A549 treated with dexamethasone at 1 μM for 4 hours (cell line): ENCODE measurements at places on chromosomes 3 and 15. TPM values are rescaled to one million over a fixed set of nuclear protein-coding genes. Genes with fewer than 3 reads are reported as not detected.

Gene RASGRF1
- total RNA-seq = 0.19 to 0.34 TPM (median 0.25 TPM) in 5 replicates

Gene ZNF619
- total RNA-seq = 2.0 to 2.4 TPM (median 2.3 TPM) in 5 replicates

Gene ARHGEF26
- 10.9 to 15.3 TPM (median 12.3 TPM) in 5 replicates for total RNA-seq

Gene BOC
- total RNA-seq = 4.5 to 5.3 TPM (median 4.6 TPM) in 5 replicates

Gene MAP6D1
- 5.1 to 6.9 TPM (median 6.6 TPM) in 5 replicates for total RNA-seq

Gene CHRM5
- total RNA-seq = 0.04 TPM in 1 of 5 replicates, not detected in the others

Gene SNX33
- 12.2 to 17.0 TPM (median 15.4 TPM) in 5 replicates for total RNA-seq

Gene TRIM71
- 0.01 TPM in 1 of 5 replicates, not detected in the others for total RNA-seq

Gene NEK11
- total RNA-seq = 4.3 to 5.2 TPM (median 4.8 TPM) in 5 replicates

Gene CA12
- total RNA-seq = 162 to 219 TPM (median 203 TPM) in 5 replicates

Gene C3orf85
- total RNA-seq = not detected in 5 replicates

Gene PROS1
- total RNA-seq = 9.9 to 13.9 TPM (median 12.0 TPM) in 5 replicates

Gene GRK7
- total RNA-seq = not detected in 5 replicates

Gene ATP2B2
- 0.05 to 0.14 TPM (median 0.13 TPM) in 5 replicates for total RNA-seq

Gene CAMKV
- 0.15 to 0.32 TPM (median 0.21 TPM) in 5 replicates for total RNA-seq

Gene PODXL2
- 7.3 to 10.2 TPM (median 9.4 TPM) in 5 replicates for total RNA-seq

Gene NRG4
- 0.25 to 1.1 TPM (median 0.68 TPM) in 5 replicates for total RNA-seq

Gene SLC12A1
- not detected in 5 replicates for total RNA-seq

Gene CNTN4
- total RNA-seq = not detected in 5 replicates

Gene SLCO2A1
- 0.16 to 0.38 TPM (median 0.20 TPM) in 5 replicates for total RNA-seq

Gene MNS1
- total RNA-seq = 2.4 to 3.9 TPM (median 3.3 TPM) in 5 replicates

Gene RBPMS2
- 6.7 to 9.6 TPM (median 8.4 TPM) in 5 replicates for total RNA-seq

Gene CDCP1
- 7.7 to 9.9 TPM (median 9.1 TPM) in 5 replicates for total RNA-seq

Gene MEIS2
- 9.0 to 11.3 TPM (median 9.8 TPM) in 5 replicates for total RNA-seq

Gene KY
- total RNA-seq = 0.06 to 0.13 TPM (median 0.09 TPM) in 5 replicates

Gene TGM5
- not detected in 5 replicates for total RNA-seq

Gene NDN
- total RNA-seq = 0.07 to 0.10 TPM (median 0.08 TPM) in 5 replicates

Gene ROBO2
- total RNA-seq = not detected in 5 replicates

Gene AQP9
- total RNA-seq = 0.03 to 0.05 TPM (median 0.05 TPM) in 4 of 5 replicates, not detected in the other

Gene FSIP1
- total RNA-seq = 0.58 to 1.2 TPM (median 0.95 TPM) in 5 replicates

Gene MYH15
- 0.11 to 0.25 TPM (median 0.12 TPM) in 5 replicates for total RNA-seq

Gene AP3B2
- total RNA-seq = 0.77 to 0.89 TPM (median 0.80 TPM) in 5 replicates

Gene ABI3BP
- 0.97 to 2.7 TPM (median 1.4 TPM) in 5 replicates for total RNA-seq

Gene IL16
- total RNA-seq = 0.18 to 0.29 TPM in 2 of 5 replicates, not detected in the others

Gene MAPKBP1
- total RNA-seq = 2.3 to 5.1 TPM (median 3.8 TPM) in 5 replicates

Gene SPATA12
- total RNA-seq = 0.26 to 0.38 TPM (median 0.32 TPM) in 5 replicates

Gene ROBO1
- 13.5 to 24.0 TPM (median 20.8 TPM) in 5 replicates for total RNA-seq

Gene DUOX1
- total RNA-seq = 0.02 to 0.04 TPM in 2 of 5 replicates, not detected in the others

Gene ISL2
- total RNA-seq = 2.4 to 4.5 TPM (median 3.5 TPM) in 5 replicates

Gene GOLGA8G
- not detected in 5 replicates for total RNA-seq

Gene CCDC54
- not detected in 5 replicates for total RNA-seq
